Left lobe of liver (tissue), 2 donors: ENCODE measurements at places on chromosomes 5 and 9.

GRCh38 chr5:175460126-175460525, 16.1 kb upstream of the DRD1 start:
- DNase-seq = no peak

- no peak for DNase-seq
These were observed 441.5 kb downstream of the RASEF start for GRCh38 chr9:82621447-82621846.

DNA sequence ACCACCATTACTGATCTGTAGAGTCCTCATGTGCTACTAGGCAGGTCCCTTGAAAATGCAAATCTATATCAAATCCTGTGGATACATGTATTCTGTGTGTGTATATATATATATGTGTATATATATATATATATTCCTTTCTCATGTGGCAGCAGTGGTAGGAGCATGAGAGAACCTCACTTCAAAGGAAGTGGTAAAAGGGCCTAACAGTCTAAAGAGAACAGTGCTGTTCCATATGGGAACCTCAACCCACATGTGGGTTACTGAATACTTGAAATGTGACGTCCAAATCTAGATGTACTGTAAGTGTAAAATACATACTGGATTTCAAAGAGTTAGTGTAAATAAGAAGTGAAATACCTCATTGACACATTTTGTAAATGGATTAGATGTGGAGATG, 5.4 kb downstream of the SLC46A2 start:
- DNase-seq = no peak

GRCh38 chr5:139245637-139246339, 47.6 kb upstream of the SIL1 start:
- no peak for DNase-seq

- DNase-seq = no peak
These were observed 479.7 kb downstream of the CETN3 start for GRCh38 chr5:89929834-89930233.

- DNase-seq = no peak
These were observed 386.7 kb downstream of the KDM4C start for GRCh38 chr9:7144265-7145046.

DNA sequence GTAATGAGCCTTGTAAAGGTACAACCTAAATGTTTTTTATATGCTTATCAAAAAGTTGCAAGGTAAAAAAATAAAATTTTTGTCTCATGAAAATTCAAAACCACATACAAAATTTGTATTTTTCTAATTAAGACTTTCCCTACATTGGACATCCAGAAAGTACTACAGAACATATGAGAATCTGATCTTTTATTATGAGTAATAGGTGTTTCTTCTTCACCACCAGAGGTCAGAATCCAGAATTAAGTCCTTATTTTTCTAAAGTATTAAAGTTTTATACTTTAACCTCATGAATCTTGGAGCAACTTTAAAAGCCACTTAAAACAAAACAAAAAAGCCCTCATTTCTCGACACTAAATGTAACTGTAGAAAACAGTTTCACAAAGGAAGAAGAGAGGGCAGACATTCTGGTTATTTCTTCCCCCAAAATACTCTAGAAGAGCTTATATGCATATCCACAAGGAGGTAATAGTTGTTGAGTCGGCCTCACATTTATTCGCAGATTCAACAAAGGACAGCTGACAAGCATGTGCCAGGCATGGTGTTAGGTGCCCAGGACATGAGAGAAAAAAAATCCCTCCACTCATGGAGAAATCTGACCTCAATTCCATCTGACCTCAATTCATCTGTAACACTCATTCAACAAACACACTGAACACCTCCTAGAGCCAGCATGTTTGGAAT, 69.3 kb downstream of the MLLT3 start:
- no peak for DNase-seq

GRCh38 chr5:72478276-72478675, 28.9 kb downstream of the ZNF366 start:
- DNase-seq = no peak

GRCh38 chr5:172603251-172603806, 37.7 kb upstream of the NEURL1B start:
- no peak for DNase-seq

GRCh38 chr9:136003411-136004218, 42.4 kb upstream of the UBAC1 start:
- DNase-seq = no peak

- DNase-seq = no peak
These were observed 172.5 kb downstream of the ACTL7B start for GRCh38 chr9:108683245-108683644.
